ENCODE measurements at places on chromosomes 5 and 9.
A peak's percentile ranks its signal among the peaks of the same experiment; 100 is the strongest.

DNA sequence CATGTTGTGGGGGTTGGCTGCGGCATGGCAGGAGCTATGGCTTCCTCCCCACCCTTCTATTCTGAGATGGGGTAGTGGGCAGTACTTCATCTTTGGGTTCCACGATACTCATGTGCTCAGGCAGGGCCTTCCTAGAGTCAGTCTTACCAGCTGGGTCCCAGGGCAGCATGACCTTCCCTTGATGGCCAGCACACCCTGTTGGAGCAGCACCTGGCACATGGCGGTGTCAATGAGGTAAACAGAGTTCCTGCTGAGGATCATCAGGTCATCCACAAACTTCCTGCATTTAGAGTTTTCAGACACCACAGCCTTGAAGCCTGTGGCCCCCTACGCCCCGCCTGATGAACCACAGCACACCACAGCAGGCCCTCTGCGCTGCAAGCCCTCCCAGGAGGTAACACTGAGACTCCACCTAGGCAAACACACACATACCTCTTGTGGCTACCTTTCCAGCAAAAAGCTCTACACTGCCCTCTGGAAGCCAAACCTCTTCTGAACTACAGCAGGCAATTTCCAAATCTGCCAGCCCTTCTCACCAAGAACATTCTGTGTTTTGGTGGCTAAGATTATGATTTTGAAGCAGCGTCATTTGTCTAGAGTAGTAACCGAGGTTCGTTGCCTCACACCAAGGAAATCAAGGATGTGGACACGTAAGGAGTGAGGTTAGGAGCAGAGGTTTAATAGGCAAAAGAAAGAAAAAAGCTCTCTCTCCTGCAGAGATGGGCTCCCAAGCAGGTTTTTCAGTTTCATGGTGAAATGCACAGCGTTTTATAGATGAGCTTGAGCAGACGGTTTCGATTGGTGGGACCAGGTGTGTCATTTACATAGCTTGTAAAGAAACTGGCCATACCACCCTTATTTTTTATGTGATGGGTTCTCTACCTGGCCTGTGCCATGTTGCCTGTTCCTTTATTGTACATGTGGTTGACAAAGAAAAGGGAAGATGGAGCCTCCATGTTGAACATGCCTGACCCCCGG, 20.3 kb upstream of the TMEM174 start:
- no peak for DNase-seq

DNA sequence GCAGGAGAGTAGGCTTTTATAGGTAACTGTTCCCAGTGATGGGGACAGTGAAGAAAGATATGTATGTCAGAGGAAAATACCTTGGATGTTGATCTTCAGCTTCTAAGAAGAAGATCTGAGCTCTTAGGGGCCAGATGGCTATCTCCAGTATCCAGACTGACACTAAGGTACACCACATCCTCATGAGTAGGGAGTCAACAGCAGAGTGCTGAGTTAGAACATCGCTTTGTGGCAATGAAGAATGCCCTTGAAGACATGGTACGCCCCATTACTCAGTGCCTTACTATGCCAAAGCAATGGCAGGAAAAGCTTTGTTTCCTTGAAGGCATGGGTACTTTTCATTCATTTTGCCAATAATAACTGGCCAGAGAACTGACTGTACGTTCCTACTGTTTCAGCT, 263.7 kb downstream of the CEMIP2 start:
- DNase-seq: no peak

DNA sequence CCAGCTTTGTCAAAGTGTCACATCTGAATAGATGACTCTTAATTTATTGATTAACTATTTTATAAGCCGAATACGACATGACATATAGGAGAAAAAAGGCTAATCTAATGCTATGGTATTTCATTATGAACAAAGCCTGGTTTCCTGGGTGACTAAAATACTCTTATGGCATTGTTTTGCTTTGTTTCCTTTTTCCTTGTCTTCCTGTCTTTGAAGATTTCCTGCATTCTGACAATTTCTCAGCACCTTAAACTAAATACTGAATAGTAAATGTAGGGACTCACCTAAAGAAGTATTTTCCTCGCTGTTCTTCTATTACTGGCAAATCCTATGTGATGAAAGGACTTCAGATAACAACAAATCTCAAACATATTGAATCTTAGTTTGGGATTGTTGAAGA, 1284.5 kb downstream of the EFNA5 start:
- DNase-seq: no peak

- peak; percentile 84 for DNase-seq
These were observed 10.1 kb upstream of the C1QTNF3 start for GRCh38 chr5:34053133-34053532.

GRCh38 chr9:108636013-108636412, 219.8 kb downstream of the ACTL7B start:
- peak; percentile 21 for DNase-seq

DNA sequence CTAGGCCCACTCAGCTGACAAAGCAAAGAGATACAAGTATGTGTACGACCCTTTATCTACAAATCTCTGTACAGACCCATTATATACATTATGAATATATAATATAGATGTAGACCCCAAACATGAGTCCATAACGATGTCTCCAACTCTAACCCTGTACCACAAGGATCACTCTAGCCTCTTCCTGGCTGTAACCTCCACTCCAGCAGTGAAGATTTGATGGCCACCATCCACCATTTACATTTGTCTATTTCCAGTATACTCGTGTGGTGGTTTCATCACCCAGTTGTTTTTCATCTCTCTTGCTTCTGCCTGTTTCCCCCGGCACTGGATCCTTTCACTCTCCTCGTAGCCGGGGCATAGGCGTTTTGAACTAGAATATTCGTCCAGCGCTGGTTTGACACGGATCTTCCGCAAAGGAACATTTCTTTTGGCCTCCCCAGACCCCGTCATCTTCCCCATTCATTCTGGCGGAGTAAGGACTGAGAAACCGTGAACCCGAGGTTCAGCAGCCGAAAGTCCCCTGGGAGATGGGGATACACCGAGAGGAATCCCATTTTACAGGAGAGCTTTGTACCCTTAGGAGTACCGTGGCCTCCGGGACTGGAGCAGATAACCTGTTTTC, 828 bp upstream of the TRIO start:
- no peak for DNase-seq

DNA sequence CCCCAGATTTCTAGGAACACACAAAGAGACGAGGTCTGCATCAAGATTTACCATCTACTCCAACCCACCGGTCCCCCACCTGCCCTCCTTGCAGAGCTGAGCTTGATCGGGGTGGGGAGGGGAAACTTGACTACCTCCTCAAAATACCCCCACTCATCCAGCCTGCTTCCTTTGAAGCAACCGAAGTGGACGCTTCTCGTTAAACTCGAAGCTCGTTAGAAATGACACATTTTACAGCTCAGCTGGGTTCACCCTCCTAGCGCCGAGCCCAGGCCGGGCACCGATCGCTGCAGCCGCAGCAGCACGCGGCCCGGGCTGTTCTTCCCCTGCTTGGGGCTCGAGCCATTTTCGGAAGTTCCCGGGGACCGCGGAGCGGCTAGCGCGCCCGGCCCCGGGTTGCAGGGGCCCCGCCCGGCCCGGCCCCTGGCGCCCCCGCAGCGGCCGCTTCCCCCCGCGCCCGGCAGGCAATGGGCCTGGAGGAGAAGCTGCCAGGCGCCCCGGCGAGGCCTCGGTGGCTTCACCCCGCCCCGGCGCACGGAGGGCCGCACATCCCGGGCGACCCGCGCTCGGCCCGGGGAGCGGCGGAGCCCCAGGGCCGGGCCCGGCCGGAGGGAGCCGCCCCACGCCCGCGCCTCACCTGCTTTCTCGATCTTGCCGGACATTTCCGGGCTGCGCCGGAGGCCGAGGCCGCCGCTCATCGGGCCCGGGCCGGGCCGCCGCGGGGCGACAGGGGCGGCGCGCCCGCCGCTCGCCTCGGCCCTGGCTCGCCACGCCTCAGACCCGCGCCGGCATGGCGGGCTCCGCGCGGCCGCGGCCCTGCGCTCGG, 530 bp downstream of the RAPGEF1 start:
- peak; percentile 39 for DNase-seq

GRCh38 chr9:70832492-70832891, 288.9 kb downstream of the TRPM3 start:
- no peak for DNase-seq

GRCh38 chr9:2496934-2497333, 124.7 kb upstream of the VLDLR start:
- no peak for DNase-seq

DNA sequence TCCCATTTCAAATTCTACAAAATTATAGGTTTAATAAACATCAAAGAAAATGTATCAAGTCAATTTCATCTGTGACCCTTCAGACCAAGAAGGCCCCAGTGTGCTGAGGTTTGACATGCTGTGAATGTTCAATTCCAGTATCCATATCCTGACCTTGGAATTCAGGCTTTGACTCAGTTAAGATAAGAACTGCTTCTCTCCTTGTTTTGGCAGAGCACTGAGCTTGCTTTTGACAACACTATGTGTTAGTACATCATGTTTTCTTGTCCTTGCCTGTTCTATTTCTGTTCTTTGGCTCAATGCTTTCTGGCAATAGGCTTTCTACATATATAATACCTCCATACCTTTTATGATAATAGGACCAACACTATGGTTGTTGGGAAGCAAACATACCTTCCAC, 105.6 kb downstream of the PLCXD3 start:
- DNase-seq: no peak

GRCh38 chr5:39757131-39757530, 332.4 kb upstream of the DAB2 start:
- peak; percentile 24 for DNase-seq

- DNase-seq: peak; percentile 81
These were observed 34.6 kb downstream of the SPARC start for GRCh38 chr5:151651997-151652645.

DNA sequence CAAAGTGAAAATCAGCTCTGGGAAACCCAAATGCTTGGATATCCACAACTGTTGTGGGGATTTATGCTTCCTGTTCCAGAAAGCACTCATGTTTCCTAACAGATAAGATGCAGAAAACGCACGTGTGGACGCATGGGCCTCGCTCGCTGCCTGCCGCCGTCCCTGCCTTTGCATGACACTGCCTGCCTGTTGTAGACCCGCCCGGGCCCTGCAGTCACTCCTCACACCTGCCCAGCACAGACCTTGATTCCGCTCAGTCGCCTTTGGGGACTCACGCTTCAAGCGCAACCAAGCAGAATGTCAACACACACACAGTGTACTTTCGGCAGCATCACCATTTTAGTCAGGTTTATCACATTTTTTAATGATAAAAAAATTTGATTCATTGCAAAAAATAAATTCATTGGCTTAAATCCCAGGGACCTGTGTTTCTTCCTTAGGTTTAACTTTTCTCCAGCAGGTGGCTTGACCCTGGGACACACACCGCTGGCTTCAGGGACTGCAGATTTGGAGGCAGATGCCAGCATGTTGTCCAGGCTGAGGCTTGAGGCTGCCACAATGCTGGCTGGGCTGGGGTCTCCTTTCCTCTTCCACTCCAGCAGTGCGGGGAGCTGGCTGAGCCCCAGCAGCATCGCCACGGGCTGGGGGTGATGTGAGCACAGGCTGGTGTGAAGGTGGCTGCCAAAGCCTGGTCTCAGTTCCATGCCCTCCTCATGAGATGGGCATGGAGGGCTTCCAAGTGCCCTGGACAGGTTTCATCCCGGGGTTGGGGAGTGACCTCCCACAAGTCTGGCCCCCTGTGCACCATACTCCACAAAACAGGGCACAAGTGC, 416.9 kb upstream of the IRX4 start:
- DNase-seq: no peak

- DNase-seq: peak; percentile 80
These were observed 29.8 kb upstream of the ALDOB start for GRCh38 chr9:101465326-101465915.

GRCh38 chr9:128099932-128100491, 27.5 kb downstream of the PTGES2 start:
- peak; percentile 41 for DNase-seq

DNA sequence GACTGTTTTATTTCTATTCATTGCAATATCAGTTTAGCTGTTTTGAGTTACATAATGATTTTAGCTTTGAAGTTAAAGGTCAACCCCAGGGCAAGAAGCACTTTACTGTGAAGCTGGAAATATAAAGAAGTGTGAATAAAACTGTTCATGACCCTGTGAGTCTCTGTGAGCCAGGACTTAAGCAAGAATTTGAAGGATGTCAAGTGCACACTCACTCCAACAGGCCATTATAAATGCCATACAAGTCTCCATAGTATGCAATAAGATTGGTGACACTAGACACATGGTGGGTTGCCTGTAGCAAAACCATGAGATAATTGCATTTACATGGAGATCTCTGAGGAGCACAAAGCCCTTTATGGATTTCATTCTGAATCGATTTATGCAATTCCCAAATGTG, 318.7 kb upstream of the ITGA1 start:
- no peak for DNase-seq
